ENCODE measurements at places on chromosomes 5 and 9.

DNA sequence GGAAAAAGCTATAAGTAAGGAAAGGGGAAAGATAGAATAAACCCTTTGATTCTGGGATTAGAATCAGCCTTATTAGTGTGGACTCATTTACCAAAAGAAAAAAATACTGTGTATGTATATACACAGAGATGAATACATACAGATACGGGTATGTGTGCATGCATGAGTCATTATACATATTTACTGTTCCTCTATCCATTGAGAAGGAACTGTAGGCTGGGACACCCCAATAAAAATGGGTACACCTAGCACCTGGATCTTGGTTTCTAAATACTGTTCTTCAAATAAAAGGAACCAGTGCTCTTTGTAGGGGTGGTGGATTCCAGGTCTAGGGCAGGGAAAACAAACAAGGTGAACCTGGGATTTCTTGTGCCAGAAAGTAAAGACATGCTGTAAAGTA, 48.3 kb downstream of the WHRN start:
- DNase-seq = no peak

DNA sequence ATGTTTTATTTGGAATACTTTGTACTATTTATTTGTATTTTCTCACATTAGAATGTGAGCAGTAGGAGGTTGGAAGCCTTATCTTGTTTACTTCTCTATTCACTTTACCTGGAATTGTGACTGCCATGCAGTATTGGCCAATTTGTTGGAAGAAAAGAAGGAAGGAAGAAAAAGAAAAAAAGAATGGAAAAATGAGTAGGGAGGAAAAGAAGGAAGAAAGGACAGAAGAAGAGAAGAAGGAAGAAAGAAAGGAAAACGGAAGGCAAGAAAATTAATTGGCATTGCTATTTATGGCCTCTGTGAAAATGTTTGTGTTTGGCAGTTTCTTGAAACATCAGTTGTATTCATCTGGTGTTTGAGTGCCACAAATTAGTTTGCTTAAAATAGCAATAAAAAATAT, 575.2 kb upstream of the ZNF608 start:
- no peak for DNase-seq

DNA sequence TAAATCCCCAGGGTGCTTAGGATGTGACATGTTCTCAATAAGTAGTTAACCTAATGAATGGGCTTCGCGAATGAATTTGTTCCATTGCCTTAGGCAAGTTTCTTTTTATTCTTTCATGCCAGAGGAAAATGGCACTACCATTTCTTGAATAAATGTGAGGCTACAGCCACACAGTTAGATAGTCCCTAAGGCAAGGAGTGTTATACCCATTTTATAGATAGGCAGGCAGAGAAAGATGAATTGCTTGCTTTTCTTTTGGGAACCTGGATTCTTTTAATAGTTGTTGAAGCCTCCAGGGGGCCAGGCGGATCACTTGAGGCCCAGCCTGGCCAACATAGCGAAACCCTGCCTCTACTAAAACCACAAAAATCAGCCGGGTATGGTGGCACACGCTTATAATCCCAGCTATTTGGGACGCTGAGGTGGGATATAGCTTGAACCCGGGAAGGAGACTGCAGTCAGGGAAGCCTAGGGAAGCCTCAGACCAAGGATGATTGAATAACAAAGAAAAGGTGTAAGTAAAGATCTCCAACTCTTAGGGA, 943 bp downstream of the NOP16 start:
- no peak for DNase-seq

DNA sequence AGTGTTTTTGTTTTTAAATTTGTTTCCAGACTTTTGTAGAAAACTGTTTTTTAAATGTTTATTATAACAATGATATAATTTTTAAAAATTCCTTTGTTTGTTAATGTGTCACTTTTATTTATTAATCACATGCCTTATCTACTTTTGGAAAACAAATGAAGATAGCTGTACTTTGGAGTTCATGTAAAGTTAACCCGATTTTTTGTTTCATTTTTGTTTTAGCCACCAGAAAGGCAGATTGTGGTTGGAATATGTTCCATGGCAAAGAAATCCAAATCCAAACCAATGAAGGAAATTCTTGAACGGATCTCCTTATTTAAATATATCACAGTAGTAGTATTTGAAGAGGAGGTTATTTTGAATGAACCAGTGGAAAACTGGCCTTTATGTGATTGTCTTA, 13.1 kb downstream of the PPIP5K2 start:
- DNase-seq = no peak

DNA sequence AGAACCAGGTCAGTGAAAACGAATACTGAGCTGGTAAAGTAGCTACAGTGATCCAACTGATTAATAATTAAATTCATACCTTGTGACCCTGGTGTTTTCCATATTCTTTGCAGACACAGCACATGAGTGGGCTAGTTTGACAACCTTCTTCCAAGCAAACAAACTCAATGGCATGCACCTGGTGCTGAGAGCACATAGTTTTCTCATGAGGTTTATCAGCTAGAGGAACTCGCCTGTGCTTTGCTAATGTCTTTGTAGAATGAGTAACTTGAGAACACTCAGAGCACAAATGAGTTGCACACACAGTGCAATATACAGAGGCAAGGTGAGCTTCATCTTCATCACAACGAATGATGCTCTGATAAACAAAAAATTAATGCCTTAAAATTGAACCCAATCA, 12.6 kb downstream of the TRIM23 start:
- DNase-seq = no peak

DNA sequence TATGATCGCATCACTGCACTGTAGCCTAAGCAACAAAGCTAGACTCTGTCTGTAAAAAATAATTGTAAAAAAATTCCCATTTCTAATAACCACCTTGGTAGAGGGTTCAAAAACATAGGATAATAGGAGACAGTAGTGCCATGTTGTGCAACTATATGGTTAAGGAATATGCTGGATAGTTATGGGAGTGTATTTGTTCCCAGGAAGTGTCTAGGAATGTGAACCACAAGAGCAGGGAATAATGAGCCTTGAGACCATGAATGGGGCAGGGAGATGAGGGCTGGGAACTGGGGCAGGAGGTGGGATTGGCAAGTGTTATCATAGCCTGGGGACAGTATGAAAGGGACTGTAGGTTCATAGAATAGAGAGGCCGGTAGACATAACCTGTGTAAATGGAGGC, 50.4 kb downstream of the RUSC2 start:
- DNase-seq = no peak

- DNase-seq = no peak
Observed at GRCh38 chr5:146909255-146910068, 30.9 kb upstream of the PPP2R2B start.

DNA sequence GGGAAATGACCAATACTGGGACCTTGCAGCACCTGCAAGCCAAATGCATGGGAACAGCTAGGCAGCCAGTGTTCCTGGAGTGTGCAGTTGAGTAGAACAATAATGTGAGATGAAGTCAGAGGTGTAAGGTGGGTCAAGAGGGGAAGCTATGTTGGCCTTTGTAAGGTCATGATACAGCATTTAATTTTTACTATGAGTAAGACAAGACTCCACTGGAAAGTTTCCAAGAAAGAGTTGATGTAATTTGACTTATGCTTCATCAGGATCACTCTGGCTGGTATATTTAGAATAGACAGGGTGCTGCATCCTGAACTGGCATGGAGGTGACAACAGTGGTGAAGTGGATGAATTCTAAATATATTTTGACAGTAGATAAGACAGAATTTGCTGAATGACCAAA, 744.8 kb downstream of the KCTD16 start:
- no peak for DNase-seq
